Activated T-helper 1 cell treated with anti-CD3 and anti-CD28 coated beads, Interleukin-2, amount 50 U/mL, for 16 hours (primary cell): ENCODE measurements at places on chromosomes 13 and 19.

- DNase-seq: no peak
Measured at GRCh38 chr13:98366010-98366409, 188.9 kb upstream of the RNF113B start.

- DNase-seq: no peak
Measured at GRCh38 chr19:1268226-1269064, 687 bp upstream of the CIRBP start.

GRCh38 chr13:77055158-77055557 lies 28.2 kb upstream of the FBXL3 start:
- no peak for DNase-seq

- no peak for DNase-seq
Measured at GRCh38 chr19:39251846-39252245, 3.2 kb upstream of the IFNL4 start.

GRCh38 chr19:13827656-13828055 lies 32.4 kb downstream of the ZSWIM4 start:
- no peak for DNase-seq

DNA sequence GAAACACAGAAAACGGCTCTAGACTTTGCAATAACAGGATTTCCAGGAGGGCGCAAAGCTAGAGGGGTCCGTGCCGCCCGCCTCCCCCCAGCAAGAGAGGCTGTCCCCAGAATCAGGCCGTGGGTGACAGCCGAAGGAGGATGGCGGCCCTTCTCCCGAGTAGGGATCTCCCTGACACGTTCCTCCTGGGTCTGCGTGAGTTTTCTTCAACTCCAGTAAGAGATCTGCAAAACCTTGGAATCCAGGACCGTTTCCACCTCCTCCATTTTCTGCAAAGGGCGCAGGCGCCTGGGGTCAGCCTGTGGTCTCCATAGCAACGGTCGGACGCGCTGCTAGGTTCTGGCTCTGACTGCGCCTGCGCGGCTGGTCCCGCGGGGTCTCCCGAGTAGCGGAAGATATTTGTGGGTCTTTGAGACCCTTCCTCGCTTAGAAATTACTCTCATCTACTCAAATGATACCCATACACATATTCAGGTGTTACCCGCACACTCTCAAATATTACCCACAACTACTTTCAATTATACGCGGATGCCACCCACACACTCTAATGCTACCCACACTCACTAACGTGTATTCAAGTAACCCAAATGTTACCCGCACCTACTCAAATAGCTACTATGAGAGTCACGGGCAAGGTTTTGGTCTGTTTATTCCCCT lies 2.1 kb downstream of the PNMA8C start:
- DNase-seq: no peak

DNA sequence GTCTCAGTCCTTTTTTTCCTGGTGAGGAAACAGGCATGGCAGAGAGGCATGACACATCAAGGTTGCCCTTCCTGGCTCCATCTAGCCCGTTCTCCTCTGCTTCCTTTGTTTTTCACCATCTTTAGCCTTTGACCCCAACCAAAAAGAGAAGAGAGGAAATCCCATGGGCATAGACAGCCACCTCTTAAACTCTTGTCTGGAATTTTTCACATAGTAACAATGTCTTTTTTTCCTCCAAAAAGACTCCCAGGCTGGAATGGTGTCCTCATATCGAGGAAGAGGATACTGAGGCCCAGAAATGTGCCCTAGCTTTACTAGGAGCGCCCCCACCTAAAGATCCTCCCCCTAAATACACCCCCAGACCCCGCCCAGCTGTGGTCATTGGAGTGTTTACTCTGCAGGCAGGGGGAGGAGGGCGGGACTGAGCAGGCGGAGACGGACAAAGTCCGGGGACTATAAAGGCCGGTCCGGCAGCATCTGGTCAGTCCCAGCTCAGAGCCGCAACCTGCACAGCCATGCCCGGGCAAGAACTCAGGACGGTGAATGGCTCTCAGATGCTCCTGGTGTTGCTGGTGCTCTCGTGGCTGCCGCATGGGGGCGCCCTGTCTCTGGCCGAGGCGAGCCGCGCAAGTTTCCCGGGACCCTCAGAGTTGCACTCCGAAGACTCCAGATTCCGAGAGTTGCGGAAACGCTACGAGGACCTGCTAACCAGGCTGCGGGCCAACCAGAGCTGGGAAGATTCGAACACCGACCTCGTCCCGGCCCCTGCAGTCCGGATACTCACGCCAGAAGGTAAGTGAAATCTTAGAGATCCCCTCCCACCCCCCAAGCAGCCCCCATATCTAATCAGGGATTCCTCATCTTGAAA lies at the start of gene GDF15:
Gene GDF15 (plus strand): TSS at position 484 of the 868 bp plus-strand sequence. CDS start 32 bp downstream, at position 516.
- no peak for DNase-seq

DNA sequence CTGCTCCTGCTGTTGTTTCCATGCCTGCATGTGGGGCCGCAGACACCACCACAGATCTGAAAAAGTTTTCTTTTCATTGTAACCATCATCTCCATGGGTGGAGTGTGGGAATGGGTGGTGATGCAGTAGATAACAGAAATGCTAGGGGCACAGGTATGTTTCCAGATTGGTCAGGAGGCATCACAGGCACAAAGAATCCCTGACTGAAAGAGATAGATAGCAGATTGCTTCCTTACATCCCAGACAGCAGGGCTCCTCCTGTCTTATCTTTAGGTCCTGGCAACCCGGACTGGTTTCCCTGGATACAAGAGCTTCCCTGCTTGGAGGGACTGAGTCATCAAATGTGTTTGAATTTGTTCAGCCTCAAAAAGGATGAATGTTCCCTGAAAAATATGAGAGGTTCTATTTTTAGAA lies 1937.6 kb downstream of the PCDH9 start:
- no peak for DNase-seq

DNA sequence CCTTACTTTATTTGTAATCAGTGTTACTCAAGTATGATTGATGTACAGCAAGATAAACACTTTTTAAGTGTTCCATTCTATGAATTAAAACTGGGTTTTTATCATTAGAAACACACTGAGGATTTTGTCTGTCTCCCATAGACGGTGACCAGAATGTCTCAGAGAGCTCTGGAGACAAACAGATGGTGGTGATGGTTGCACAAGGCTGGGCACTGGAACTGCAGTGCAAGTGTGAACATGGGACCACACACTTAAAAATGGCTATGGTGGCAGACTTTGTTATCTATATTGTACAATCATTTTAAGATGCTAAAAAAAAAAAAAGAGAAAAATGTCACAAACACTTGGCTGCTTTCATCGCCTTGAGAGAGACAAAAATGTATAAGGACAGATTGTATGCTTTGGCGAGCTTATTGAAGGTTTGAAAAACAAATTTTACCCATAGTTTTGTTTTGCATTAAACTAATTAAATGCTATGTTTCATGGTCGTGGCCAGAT lies 273.0 kb downstream of the SHISA2 start:
- no peak for DNase-seq

DNA sequence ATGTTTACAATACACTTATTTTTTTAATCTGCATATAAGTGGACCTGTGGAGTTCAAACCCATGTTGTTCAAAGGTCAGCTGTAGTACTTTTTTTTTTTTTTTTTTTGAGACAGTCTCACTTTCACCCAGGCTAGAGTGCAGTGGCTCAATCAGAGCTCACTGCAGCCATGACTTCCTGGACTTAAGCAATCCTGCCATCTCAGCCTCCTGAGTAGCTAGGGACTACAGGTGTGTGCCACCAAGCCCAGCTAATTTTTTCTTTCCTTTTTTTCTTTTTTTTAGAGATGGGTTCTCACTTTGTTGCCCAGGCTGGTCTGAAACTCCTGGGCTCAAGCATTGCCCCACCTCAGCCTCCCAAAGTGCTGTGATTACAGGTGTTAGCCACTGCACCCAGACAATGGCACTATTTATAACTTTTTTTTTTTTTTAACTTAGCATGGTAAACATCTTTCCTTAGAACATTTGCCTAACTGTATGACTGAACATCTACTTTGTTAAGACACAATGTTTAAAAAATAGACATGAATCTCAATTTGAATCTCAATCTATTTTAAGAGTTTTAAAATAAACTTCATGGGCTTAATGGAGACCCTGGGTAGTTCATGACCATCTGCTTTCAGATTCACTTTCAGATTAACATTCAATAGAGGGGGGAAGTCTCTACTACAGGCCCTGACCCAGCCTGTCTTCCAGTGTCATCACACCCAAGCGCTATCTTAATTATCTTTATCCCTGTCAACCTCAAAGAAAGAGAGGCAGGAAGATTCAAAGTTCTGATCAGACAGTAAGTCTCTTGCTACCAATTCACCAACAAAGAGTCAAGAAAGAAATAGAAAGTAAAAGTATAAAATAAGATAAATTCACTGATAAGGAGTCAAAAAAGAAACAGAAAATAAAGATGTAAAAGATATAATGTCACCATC lies 97.7 kb upstream of the DOCK9 start:
- no peak for DNase-seq

GRCh38 chr19:21022996-21023395 lies 2.5 kb downstream of the ZNF430 start:
- peak; percentile 12 for DNase-seq

DNA sequence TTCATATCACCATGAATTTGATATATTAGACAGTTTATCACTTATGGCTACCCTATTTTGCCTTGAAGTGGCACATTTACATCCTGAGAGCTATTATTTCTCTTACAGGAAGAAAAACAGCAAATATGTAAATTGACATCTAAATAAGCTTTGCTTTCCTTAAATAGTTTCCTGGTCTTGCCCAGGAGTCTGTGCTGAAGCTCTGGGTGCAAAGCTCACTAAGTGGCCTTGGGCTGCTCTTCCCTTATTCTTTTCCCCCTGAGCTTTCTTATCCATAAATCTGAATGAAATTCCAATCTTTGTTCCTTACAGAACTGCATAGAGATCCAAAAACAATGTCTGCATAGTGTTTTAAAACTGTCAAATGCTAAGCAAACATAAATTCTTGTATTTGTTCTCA lies 56.3 kb downstream of the TNFSF13B start:
- no peak for DNase-seq

GRCh38 chr13:104592127-104592526 lies 1525.9 kb upstream of the SLC10A2 start:
- no peak for DNase-seq
